ENCODE measurements at places on chromosomes 12 and 14.
A peak's percentile ranks its signal among the peaks of the same experiment; 100 is the strongest.

- no peak for DNase-seq
Observed at GRCh38 chr12:15527201-15528080, 205.1 kb downstream of the PTPRO start.

- DNase-seq, result peak; percentile 60
Observed at GRCh38 chr12:110403146-110403975, at the start of gene ANAPC7. TSS of gene ANAPC7 (minus strand) at chr12:110403708. CDS start at chr12:110403627, 81 bp downstream.

DNA sequence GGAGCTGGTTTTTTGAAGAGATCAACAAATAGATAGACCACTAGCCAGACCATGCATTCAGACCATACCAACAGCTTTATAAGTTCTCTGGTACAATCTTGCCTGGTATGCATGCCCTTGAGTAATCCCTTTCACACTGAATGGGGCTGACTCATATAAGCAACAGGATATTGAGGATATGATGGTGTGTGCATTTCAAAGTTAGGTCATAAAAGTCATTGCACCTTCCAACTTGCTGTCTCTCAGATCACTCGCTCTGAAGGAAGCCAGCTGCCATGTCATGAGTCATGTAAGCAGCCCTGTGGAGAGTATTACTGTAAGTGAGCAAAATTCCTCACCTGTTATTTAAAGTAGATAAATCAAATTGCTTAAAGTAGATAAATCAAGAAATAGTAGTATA, 45.0 kb upstream of the OR6J1 start:
- peak; percentile 95 for DNase-seq

DNA sequence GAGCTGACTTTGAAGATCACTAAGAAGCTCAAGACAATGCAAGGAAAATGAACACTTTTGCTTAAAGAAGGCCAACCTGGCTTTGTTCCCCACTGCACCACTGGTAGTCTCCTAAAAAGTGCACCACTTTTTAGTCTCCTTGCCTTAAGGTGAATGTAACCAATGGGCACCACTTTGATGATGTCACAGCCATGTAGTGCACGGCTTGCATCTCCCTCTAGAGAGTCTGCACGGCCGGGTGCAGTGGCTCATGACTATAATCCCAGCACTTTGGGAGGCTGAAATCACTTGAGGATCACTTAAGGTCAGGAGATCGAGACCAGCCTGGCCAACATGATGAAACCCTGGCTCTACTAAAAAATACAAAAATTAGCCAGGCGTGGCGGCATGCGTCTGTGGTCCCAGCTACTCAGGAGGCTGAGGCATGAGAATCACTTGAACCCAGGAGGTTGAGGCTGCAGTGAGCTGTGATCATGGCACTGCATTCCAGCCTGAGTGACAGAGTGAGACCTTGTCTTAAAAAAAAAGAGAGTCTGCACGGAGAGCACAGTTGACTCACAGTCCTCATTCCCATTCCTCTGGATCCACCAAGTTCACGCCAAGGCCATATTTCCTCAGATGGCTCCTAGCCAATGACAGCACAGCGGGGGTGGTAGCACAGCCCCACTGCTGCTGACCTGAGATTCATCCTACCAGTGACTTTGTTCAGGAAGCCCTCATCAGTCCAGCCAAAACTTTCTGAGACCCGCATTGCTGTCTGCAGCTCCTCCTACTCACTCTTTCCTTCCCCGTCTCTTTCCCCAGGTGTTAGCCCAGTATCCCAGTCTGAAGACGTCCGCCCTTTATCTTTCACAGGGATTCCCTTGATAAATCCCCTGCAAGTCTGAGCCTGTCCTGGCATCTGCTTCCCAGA, 16.5 kb upstream of the IFT81 start:
- peak; percentile 55 for DNase-seq

- DNase-seq, result no peak
Observed at GRCh38 chr14:21074398-21075272, 4.5 kb downstream of the ARHGEF40 start.

- no peak for DNase-seq
Observed at GRCh38 chr14:37826869-37827268, 231.4 kb downstream of the TTC6 start.

GRCh38 chr12:76883151-76883550, 4.3 kb upstream of the CSRP2 start:
- DNase-seq, result no peak

- no peak for DNase-seq
Observed at GRCh38 chr14:106187216-106187615, 660.8 kb downstream of the TMEM121 start.

DNA sequence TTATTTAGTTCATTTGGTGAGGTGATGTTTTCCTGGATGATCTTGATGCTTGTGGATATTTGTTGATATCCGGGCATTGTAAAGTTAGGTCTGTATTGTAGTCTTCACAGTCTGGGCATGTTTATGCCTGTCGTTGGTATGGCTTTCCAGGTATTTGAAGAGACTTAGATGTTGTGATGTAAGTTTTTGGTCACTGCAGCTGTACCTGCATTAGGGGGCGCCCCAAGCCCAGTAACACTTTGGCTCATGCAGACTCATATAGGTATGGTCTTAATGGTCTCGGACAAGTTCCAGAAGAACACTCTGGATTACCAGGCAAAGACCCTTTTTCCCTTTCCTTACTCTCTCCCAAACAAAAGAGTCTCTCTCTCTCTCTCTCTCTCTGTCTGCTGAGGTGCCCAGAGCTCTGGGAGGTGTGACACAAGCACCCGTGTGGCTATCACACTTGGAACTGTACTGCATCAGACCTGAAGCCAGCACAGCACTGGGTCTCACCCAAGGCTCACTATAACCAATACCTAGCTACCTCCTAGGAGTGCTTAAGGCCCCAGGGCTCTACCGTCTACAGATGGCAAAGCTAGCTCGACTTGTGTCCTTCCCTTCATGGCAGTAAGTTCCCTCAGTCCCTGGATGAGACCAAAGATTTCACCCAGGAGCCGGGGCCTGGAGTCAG, 425.8 kb upstream of the ATXN7L3B start:
- no peak for DNase-seq

GRCh38 chr14:54730156-54730961, 163.4 kb downstream of the SAMD4A start:
- no peak for DNase-seq

DNA sequence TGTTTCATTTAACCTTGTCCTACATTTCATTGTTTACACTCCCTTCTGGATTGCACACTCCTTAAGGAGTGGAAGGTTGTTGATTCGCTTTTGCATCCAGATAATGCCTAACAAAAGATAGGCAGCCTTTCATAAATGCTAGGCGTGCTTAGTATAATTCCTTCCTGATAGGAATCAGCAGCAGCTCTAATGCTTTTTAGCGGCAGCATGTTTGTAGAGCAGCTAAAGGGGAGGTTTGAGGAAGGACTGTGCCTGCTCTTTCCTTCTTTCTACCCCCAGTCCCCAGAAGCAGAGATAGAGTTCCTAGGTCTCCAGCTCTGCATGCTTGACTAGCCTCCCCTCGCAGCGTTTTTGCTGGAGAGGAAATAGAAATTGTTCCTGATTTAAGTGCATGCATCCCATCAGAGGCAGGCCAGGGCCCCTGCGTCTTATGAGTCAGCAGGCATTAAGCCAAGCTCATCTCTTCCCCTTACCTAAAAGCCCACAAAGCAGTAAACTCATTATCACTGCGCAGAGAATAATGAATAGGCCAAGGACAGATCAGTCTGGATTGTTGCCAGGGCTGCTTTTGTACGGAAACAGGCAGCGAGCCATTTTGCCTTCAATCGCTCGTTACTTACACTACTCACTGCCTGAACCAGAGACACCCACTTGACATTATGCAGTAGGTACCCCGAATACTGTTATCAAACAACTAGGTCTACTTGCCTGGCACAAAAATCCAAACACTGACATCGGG, 14.0 kb upstream of the TBPL2 start:
- DNase-seq, result peak; percentile 63

GRCh38 chr12:6078398-6079096, 45.9 kb downstream of the VWF start:
- DNase-seq, result no peak

DNA sequence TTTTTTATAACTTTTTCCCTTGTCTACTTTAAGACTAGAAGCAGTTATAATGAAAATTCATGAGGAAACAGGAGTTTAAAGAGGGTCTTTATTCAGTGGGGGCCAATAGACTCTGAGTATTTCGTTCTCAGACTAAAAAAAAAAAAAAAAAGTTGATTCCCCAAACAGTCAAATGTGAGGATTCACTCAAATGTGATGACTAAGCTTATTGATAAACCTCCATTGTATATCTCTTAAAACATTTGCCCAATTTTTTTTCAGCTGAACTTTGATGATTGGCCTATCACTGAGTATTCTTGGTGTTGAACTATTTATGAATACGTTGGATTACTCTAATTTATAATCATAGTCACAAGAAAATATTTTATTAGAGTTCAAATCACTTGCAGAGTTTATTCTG, 265.3 kb downstream of the ERC1 start:
- no peak for DNase-seq

- no peak for DNase-seq
Observed at GRCh38 chr12:52162981-52163380, 28.8 kb downstream of the KRT80 start.

- no peak for DNase-seq
Observed at GRCh38 chr12:11855983-11856374, 206.5 kb downstream of the ETV6 start.

Measured in retinal pigment epithelial cell (primary cell).